Astrocyte of the spinal cord (primary cell): ENCODE measurements at places on chromosomes 11 and 22.

DNA sequence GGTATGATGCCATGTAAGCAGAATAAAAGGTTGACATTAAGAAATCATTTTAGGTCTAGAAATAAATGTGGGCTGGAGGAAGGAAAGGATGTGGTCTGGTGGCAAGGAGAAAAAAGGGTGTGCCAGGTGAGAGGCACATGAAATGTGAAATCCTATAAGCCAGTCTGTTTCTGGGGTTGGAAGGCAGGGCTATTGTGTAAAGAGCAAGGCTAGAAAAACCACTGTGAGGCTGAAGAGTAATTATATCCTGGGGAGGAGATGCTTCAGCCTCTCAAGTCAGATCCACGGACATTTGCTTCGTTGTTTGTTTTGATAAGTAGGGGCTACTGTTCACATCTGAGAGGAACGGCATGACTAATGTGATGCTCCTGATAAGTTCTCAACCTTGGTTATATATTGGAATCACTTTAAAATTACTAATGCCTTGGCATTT, 77.5 kb upstream of the CTSC start:
- peak; percentile 27 for DNase-seq

GRCh38 chr11:15213471-15214231, 98.9 kb downstream of the INSC start:
- DNase-seq, result no peak

- peak; percentile 47 for DNase-seq
These were observed 54.1 kb downstream of the MCAM start for GRCh38 chr11:119262668-119263351.

DNA sequence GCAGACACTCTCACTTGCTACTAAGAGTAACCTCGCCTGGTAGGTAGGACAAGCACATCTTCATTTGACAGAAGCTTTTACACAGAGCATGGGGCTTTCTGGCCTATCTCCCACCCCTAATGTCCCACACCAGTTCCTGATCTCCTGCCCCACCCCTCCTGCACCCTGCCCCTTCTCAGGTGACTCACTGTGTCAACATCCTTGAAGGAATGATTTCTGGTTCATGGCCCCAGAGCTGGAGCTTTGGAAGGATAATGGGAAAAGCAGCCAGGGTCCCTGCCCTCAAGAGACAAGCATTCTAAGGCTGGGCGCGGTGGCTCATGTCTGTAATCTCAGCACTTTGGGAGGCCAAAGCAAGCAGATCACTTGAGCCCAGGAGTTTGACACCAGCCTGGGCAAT, 47.2 kb downstream of the LRFN4 start:
- no peak for DNase-seq

DNA sequence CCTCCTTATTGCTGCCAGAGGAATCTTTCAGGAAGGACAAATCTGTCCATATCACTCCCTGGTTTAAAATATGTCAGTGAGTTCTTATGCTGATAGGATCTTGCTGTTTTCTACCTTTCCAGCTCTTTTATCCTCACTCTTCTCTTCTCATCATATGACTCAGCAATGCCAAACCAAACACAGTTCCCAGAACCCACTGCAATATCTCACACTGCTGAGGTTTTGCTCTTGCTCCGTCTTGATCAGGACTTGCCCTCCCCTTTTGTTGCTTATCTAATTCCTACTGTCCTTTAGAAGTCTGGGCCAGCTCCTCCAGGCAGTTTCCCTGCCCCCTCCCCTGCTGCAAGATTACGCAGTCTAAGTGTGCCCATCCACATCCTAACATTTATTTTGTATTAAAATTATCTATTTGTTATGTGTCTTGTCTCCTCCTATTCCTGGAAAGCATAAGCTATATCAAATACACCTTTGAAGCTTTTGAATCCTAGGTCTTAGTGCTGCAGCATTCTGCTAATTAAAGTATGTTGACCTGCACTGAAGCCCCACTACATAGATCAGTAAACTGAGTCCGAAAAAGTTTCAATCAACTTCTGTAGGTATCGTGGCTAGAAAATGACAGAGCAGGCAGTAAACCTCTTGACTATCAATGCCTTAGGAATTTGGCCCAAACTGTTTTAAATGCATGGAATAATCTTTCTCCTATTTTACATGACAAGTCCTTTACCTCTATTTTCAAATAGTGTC, 119.2 kb upstream of the C11orf87 start:
- no peak for DNase-seq

- no peak for DNase-seq
These were observed 799 bp upstream of the CDC42BPG start for GRCh38 chr11:64845129-64845775.

- peak; percentile 74 for DNase-seq
These were observed 32.3 kb downstream of the ARVCF start for GRCh38 chr22:19984201-19984753.

GRCh38 chr11:83671289-83671688, 385.1 kb upstream of the CCDC90B start:
- no peak for DNase-seq

DNA sequence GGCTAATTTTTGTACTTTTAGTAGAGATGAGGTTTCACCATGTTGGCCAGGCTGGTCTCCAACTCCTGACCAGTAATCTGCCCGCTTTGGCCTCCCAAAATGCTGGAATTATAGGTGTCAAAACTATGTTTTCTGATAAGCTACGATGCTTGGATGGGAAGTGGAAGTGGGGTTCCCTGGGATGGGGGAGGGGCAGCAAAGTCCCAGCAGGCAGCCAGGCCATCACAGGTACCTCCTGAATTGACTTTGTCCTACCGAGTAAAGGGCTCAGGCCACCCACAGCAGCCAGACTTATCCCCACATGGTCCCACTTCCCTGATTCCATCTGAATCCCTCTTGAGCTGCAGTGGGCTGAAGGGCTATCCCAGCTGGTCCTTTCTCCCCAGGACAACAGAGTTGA, 6.9 kb downstream of the FTH1 start:
- DNase-seq, result no peak

- no peak for DNase-seq
These were observed 17.4 kb downstream of the BMAL1 start for GRCh38 chr11:13294771-13295579.

DNA sequence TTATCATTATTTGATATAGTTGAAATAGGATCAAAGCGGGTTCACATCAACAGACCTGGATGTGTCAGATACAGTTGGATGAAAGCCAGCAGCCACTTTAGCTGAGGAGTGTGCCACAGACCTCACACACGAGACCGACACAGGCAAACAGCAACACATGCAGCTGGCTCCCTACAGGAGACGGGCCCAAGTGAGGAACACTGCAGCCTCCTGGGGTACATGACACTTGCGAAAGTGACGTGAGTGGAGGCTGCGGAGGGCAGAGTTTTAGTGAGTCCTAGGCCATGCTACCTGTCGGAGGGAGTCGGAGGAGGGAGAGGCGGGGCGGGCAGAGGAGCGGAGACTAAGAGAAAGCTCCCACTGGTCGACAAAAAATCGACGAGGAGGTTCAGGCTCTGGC, 100.9 kb upstream of the BID start:
- no peak for DNase-seq

- DNase-seq, result peak; percentile 49
These were observed 1.2 kb downstream of the DYNC2H1 start for GRCh38 chr11:103110391-103110790.

- peak; percentile 39 for DNase-seq
These were observed at the start of gene VEGFB for GRCh38 chr11:64233913-64234586. Gene VEGFB, plus strand, starts transcription at chr11:64234584. Its CDS starts 250 bp downstream, at chr11:64234834.

DNA sequence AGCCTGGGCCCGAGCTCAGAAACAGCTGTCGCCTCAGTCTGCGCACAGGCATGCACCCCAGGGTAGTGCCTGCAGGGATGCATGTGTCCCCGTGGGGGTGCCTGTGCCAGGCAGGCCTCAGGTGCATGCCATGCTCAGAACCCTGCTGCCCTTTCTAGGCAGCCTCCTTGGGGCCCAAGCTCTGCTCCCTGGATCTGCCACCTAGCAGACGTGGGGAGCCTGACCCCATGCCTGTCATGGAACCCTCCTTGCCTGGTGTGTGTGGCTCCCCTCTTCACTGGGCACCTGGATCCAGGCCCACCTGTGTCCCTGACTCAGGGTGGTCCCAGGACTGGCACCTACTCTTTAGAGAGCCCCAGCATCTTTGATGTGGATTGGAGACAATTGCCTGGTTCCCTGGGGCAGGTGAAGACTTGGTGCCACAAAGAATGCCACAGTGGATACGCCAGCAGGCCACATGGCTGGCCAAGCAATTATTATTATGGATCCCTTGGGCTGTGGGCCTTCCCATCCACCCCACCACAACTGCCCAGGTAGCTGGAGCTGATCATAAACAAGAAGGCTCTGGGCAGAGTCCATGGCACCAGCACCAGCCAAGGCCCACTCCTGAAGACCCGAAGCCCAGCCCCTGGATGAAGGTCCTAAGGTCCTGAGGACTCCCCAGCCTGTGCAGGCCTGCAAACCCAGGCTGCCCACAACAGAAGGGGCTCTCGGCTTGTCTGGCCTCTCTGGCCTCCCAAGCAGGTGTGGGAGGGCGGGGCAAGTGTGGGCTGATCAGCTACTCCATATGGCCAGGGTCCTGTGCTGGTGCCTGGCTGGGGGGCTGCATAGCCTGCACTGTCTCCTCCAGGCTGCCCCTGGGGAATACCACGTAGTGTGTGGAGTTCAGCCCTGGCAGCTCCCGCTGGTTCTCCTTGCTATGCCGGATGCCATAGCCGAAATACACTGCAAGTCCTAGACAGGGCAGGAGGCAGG, 3.8 kb downstream of the SLC7A4 start:
- DNase-seq, result no peak

- DNase-seq, result no peak
These were observed 25.3 kb downstream of the DUSP8 start for GRCh38 chr11:1546536-1547466.

GRCh38 chr11:7637447-7638157, 35.7 kb downstream of the CYB5R2 start:
- peak; percentile 16 for DNase-seq

DNA sequence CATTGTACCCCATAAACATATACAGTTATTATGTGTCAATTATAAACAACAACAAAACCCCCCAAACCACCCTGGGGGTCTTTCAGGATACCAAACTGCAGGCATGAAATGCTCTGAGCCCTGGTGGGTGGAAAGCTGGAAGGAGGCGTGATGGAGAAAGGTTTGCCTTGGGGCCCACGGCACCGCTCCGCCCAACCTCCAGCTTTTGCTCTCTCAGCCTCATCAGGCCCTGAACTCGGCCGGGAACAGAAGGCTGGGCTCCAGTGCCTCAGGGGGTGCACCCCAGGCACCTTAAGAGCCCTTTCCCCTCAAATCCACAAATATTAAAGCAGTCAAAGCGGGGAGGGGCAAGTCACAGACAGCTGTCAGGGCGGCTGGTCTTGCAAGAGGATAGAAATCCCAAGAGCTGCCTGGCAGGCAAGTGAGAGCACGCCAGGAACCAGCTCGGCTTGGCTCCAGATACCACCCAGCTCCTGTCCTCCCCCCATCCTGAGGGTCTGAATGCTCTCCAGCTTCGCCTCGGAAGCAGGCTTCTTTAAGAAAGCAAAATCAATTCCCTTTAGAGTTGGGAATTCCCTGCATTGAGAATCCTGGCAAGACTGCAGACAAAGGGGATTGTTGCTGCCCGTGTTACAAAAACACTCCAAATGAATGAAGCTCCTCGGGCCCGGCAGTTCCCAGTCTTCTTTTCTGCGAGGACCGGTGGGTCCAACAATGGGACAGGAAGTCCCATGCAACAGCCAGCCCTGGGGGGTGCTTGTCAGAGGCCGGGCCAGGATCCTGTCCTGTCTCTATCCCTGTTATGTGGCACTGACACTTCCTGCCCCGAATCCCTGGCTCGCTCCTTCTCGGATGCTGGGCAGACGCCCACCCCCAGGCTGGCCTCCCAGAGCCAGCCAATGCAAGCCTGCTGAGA, 80.8 kb downstream of the NAT10 start:
- DNase-seq, result no peak

DNA sequence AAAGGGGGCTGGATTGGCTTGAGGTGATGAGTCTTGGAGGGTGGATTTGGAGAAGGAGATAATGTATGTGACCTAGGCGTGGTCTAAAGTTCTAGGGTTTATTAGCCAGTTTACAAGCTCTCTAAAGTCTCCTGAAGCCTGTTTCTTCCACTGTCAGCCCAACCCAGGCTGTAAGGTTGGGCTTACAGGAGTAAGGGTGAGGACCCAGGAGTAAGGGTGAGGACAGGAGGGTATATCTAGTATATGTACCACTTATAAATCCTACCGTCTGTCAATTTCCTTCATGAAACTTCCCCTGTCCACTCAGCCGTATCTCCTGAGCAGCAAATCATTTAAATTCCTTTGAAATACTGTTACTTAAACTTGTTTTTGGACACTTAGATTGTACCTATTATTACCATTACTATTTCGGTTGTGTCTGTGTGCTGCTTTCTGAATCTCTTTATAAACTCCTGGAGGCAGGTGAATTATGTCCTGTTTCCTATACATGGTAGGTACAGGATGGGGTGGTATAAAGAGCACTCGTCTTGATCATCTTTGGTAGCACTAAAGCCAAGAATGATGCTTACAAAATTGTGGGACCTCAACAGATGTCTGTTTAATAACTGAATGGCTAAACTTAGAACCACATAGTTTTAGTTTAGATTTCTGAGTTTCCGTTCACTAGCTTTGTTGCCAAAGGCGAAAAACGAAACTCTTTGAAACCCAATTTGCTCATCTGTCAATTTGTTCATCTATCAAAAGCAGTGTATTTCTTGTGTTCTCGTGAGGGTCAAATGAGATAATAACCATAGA, 192.0 kb downstream of the GRIK4 start:
- DNase-seq, result no peak

- no peak for DNase-seq
These were observed 134.5 kb upstream of the FIBIN start for GRCh38 chr11:26859416-26859815.

- no peak for DNase-seq
These were observed 380.5 kb downstream of the TENM4 start for GRCh38 chr11:79060081-79060953.

- DNase-seq, result peak; percentile 29
These were observed 15.9 kb downstream of the CRELD2 start for GRCh38 chr22:49934160-49934890.

DNA sequence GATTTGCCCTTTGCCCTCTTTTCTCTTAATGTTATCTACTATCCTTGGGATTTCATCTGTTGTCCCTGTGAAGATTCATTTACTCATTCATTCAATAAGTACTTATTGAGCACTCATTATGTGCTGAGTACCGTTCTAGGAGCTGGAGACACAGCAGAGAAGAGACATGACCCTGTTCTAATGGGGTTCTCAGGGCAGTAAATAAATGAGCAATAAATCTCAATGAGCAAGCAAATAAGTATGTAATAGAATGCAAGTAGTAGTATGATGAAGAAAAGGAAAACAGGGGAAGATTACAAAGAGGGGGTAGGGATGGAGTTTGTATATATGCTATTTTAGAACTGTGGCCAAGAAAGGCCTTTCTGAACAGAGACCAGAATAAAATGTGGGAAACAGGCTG, 34.2 kb upstream of the NRIP3 start:
- no peak for DNase-seq
